ENCODE measurements at places on chromosomes 7 and 10. TPM values are rescaled to one million over a fixed set of nuclear protein-coding genes. Genes with fewer than 3 reads are reported as not detected.
A peak's percentile ranks its signal among the peaks of the same experiment; 100 is the strongest.

Gene ABCC2
- 1.7 TPM for total RNA-seq

Gene ADAMTS14
- total RNA-seq = not detected

DNA sequence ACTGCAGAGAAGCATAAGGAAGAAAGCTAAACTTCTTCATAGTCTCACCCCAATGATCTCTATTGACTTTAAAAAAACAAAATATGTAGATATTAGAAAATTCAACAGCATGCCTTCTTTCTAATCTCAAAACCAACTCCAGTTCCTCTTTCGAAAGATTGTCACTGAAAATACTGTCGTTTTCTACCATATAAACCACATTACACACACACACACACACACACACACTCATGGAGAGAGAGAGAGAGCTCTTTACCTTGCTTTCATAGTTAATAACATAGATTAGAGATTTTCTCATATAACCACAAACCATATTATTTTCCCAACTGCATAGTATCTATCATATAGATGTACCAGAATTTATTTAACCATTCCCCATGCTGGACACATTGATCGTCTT lies 296.2 kb upstream of the MGMT start:
- H3K4me3 ChIP-seq = no peak overlapping the region
- no peaks in the 10 kb centered on the region for H3K4me1 ChIP-seq
- H3K27ac ChIP-seq = no peak overlapping the region
- no peaks in the 10 kb centered on the region for H3K36me3 ChIP-seq

DNA sequence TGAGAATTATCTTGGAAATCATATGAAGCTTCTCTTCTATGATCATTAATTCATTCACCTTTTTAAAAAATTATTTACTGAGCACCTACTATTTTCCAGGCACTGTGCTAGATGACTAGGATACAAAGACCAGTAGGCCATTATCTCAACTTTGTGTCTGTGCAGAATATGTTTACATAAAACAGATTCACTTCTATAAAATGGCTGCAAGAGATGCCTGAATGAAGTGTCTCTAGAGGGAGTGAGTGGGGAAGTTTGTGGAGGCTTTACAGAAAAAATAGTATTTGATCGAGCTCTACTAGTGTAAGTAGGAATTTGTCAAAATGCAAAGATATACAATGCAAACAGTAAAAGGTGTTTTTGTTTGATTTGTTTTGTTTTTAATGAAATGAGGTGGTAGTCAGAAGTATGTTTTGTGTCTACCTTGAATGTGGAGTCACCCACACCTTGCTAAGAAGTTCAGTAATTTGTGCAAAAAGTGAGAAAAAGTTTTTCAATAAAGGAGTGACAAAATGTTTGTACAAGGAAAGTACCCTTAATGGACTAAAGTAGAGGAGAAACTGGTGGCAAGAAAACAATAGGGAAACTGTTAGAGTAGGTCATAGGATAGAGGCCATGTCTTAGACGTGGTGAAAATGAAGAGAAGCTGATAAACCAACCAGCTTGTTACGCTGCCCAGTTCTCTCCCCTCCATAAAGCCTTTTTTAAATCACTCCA lies 125.5 kb downstream of the KCND2 start:
- H3K27me3 ChIP-seq = no peaks in the 10 kb centered on the region
- peaks cover 10% of the 10 kb centered on the region for H3K4me1 ChIP-seq
- H3K36me3 ChIP-seq = no peaks in the 10 kb centered on the region

Gene SPDYE16
- total RNA-seq = 0.22 TPM

Gene UTF1
- not detected for total RNA-seq

DNA sequence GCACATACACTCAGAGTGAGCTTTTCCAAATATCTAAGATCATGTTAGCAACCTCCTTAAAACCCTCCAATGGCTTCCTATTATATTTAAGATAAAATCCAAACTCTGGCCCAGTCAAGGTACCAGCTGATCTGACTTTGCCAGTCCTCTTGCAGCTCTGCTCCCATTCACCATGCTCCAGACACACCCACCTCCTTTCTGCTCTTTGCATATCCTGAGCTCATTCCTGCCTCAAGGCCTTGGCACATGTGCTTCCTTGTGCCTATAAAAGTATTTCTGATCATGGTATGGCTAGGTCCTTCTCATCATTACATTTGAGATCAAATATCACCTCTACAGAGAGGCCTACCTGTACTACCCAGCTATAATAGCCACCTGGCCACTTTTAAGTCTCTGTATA lies 27.5 kb downstream of the XPNPEP1 start:
- H3K27ac ChIP-seq = no peak overlapping the region
- H3K36me3 ChIP-seq = peaks cover 8% of the 10 kb centered on the region
- H3K4me3 ChIP-seq = no peak overlapping the region

GRCh38 chr10:96257944-96258343 lies 13.4 kb downstream of the BLNK start:
- H3K27ac ChIP-seq = no peak overlapping the region
- H3K4me1 ChIP-seq = no peaks in the 10 kb centered on the region

DNA sequence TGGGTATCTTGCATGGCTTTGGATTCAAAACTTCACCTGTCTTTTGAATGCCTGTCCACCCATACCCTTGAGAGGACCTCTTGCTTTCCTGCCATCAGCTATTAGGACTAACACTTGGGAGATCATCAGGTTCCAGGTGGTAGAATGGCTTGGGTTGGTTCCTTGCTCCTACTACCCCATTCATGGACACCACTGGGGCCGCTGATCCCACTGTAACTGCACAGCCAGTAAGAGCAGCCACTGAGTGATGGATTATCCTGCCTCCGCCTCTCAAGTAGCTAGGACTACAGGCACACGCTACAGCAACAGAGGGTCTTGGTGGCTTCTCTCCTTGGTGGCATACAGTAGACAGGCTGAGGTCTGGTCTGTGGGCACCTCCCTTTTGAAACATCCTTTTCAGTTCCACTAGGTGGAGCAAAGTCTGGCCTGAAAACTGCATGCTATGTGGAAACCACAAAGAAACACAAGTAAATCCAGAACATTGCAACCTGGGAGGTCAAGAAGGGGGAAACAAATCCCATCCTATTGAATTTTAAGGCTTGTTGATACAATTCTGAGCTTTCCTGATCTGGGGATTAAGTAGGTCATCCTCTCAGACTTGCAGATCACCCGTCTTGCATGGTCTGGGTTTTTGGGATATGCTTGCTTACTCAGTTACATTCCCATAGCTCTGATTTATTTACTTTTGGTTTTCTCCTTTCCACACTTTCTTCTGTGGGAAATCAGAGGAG lies 9.4 kb downstream of the WBP1L start:
- H3K4me3 ChIP-seq = no peak overlapping the region
- no peaks in the 10 kb centered on the region for H3K36me3 ChIP-seq
- DNase-seq = peak; percentile 87
- peak overlapping the region; percentile 24 for H3K27ac ChIP-seq
- H3K27me3 ChIP-seq = no peaks in the 10 kb centered on the region
